ENCODE measurements at places on chromosomes 12 and 14. TPM values are rescaled to one million over a fixed set of nuclear protein-coding genes. Genes with fewer than 3 reads are reported as not detected.

GRCh38 chr14:64681796-64682710 lies 22.2 kb upstream of the PLEKHG3 start:
- DNase-seq: peak; percentile 66

DNA sequence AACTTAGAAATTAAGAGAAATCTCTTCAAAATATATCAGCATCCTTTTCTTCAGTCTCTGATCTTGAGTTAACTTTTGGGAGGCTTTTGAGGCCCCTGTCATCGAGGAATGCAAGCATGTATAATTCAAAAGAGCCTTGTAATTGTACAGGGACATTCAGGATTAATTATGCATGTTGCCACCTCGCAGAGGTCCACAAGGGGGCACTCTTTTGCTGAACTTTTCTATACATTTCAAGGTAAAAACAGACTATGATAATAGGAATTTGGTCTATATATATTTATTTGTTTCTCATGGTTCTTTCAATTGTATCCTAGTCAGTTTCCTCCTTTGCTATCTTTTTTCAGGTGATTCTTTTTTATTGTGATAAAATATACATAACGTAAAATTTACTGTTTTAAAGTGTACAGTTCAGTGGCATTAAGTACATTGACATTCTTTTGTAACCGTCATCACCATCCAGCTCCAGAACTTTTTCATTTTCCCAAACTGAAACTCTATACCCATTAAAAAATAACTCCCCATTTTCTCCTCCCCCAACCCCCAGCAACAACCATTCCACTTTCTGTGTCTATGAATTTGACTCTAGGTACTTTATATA lies 47.0 kb upstream of the SLC2A13 start:
- DNase-seq: peak; percentile 65

DNA sequence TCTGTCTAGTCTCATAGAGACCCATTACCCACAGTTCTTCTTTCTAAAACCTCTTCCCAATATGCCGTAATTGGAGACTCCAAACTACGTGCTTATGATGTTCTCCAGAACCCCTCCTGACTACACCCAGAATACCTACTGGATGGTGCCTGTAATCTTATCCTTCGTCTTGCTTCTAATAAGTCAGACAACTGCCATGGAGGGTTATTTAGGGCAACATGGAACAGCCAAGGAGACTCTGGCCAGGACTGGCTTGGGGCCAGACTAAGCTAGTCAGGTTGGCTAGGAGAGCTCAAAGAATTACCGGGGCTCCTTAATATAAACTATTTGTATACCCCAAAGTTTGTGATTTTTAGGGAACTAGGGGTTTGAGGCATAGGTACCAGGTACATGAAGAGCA lies 6.8 kb downstream of the PFKM start:
- DNase-seq: no peak

DNA sequence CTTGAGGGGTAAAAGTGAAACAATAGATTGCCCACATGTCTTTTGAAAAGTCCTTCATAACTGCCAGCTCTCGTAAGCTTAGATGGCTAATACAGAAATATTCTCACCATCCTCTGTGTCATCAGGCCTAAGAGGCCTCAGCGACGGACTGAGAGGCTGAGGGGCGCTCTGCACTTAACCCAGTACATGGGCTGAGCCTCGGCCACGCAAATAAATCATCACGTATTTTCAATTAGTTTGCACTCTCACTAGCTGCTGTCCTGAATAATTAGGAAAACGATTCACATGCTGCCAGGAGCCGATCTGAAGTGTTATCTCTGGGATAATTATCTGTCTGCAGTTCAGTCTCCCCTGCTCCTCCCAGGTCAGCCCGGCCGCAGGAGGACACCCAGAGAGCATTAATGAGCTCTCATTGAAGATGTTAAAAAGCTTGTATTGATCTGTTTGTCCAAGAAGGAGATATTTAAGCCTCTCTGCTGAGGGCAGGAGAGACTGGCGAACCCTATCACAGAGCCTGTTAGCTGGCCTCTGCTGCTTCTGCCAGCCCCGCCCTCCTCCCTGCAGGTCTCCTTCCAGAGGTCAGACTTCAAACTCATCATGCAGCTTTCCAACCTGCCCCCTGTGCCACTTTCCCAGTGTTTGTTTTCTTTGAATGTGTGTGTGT lies 1051.3 kb downstream of the VRK1 start:
- peak; percentile 12 for DNase-seq

DNA sequence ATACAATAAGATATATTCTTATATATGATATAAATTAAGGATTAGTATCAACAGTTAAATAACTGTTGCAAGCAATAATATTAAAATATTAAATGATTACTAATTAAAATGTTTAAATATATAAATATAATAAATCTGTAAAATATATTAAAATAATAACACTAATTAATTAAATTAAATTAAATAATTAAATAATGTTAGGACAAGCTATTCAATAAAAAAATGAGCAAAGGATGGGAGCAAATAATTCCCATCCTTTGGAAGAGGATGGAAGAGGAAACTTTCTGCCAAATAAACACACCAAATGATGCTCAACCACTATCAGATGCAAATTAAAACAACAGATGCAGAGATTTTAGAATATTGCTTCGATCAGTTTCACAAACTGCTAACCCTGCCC lies 39.4 kb upstream of the BMP4 start:
- DNase-seq: no peak

GRCh38 chr12:66500091-66500490 lies 178.8 kb downstream of the GRIP1 start:
- DNase-seq: no peak

DNA sequence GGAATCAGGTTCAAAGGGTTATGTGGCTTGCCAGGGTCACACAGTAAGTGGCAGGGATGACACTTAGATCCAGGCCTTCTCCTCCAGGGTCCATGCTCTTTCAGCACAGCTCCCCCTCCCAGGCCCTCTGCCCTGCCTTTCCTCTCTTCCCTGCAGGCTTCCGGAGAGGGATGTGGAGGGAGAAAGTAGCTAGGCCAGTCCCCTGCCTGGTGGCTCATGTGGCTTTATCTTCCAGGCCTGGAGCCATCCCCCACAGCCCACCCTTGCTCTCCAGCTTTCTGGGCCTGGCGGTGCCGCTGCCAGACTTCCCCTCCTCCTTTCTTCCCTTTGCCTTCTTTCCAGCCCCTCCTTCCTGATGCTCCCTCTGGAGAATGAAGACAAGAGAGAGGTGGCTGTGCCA lies 1.7 kb downstream of the PSMB11 start:
- DNase-seq: no peak

GRCh38 chr14:29148221-29148620 lies 381.6 kb downstream of the FOXG1 start:
- DNase-seq: no peak

DNA sequence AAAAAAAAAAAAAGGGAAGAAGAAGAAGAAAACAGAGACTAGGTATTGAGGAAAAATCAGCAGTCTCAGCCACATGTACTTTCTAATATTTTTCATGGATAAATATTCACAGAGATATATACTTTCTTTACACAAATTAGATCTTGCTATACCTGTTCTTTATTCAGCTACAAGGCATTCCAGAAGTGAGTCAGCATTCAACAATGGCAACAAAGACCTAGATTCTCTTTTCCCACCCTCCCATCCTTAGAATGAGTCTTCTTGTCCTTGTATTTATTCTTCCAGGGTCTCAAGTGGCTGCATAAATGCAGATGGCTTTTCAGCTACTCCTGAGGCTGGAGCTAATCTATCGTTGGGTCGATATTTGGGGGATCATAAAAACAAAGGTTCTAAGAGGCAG lies 93.0 kb downstream of the NT5DC3 start:
- DNase-seq: no peak

GRCh38 chr12:1992732-1993131 lies 11.5 kb downstream of the DCP1B start:
- no peak for DNase-seq

- no peak for DNase-seq
These were observed 133.8 kb upstream of the NUDT4 start for GRCh38 chr12:93243689-93244513.

DNA sequence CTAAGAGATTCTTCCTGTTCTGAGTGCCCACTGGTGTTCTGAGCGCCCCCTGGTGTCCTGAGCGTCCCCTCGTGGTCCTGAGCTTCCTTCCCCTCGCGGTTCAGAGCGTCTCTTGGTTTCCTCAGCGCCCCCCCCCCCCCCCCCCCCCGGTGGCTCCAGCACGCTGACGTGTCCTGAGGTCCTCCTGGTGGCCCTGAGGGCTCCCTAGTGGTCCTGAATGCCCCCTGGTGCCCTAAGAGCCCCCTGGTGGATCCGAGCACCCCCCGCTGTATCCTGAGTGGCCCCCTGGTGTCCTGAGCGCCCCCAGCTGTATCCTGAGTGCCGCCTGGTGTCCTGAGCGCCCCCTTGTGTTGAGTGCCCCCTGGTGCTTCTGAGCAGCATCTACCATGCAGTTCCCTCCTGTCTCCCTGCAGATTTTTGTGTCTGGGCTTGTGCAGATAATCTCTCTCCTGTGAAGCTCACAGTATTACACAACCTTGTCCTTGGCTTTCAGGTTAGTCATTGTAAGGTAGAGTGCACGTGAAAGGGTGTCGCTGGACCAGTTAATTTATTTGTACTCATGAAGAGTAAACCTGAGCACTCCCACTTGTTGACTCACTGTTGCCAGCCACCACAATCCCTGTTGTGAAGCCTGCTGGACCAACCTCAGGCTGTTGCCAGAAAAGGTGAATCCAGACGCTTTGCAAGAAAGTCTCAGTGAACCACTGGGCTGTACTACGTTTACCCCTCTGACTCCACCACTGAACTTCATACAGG lies 1168.4 kb downstream of the TMEM121 start:
- DNase-seq: peak; percentile 0

- DNase-seq: no peak
These were observed 148.4 kb downstream of the KSR2 start for GRCh38 chr12:117820216-117820907.

DNA sequence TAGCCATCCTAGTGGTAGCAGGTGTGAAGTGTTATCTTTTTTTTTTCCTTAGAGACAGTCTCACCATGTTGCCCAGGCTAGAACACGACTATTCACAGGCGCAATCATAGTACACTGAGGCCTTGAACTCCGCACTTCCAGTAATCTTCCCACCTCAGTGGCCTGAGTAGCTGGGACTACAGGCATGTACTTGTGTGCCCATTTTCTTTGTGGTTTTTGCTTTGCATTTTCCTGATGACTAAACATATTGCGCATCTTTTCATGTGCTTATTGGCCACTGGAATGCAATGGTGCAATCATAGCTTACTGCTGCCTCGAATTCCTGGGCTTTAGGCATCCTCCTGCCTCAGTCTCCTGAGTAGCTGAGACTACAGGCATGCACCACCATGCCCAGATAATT lies 33.3 kb upstream of the GCH1 start:
- DNase-seq: no peak

DNA sequence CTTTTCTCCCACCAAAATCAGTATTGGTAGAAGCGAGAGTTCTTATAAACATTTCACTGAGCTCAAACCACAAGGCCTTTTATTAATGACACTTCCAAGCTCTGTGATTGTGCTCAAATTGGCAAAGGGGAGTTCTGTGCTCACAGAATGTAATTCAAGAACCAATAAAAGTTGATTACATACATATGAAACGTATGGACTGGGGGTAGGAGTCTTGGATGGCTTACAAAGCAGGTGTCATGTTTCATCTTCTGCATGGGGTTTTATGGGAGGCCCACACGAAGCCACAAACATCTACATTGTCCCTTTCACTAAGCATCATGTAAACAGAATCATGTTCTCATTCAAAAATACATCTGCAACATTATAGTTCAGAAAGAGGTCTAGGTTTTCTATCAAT lies 828.3 kb downstream of the VRK1 start:
- no peak for DNase-seq

DNA sequence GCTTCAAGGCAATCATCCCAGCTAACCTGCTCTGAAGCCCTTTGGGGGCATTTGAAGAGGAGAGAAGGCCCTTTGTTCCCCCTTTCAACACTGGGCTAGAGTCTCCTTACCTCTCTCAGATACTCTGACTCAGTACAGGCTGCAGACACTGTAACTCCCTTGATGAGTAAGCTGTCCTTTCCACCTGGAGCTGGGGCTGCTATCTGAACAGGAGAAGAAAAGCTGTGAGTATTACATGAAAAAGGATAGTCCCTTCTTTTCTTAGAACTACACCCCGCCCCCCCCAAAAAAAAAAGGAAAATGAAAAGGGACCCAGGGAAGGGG lies 186.6 kb upstream of the PLEKHG7 start:
- DNase-seq: no peak

DNA sequence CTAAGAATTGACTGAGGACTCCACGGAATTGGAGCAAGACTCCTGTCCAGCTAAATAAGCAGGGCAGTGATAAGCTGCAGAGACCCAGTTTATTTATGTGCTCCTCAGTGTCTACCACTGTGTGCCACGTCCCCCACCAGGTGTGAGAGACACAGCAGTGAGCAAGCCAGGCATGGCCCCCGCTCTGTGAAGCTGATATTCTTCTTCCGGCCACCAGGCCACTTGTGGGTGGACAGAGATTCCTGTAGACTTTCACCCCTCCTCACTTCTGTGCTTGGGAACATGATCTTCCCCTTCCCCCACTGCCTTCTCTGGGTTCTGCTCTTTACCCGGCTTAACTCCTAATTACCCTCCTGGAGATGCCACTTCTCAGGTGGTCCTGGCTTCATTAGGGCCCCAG lies 21.3 kb downstream of the BRAP start:
- DNase-seq: peak; percentile 24

- DNase-seq: no peak
These were observed 138.5 kb downstream of the SLC16A7 start for GRCh38 chr12:59734371-59734770.

- DNase-seq: peak; percentile 42
These were observed at the start of gene RHOJ for GRCh38 chr14:63204407-63205043. RHOJ (plus strand) TSS chr14:63204443; CDS start chr14:63204870, 427 bp downstream.

DNA sequence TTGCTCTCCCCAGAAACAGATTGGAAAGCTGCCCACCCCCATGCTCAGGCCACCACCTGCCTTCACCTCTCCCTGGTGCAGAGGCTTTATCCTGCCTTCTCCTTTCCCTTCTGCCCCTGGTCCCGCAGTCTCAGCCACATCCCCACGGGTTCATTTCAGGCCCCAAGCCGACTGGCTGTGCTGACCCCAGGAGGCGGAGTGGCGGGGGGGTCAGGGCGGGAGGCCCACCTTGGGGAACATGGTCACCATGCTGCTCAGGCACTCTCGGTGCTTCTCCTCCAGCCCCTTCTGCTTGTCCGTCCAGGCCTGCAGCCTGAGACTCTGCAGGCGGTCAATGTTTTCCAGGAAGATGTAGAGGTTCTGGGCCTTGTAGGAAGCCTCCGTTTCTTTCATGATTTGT lies 6.9 kb downstream of the FAM186B start:
- no peak for DNase-seq

The PMCH gene
- total RNA-seq: not detected

The CTSG gene
- not detected for total RNA-seq

The IFNG gene
- total RNA-seq: not detected

The LHX5 gene
- not detected for total RNA-seq

The TRIM9 gene
- total RNA-seq: 8.4 TPM
